Left ventricle myocardium superior (tissue), 1 donor: ENCODE measurements at places on chromosomes 13 and 19.
A peak's percentile ranks its signal among the peaks of the same experiment; 100 is the strongest.

DNA sequence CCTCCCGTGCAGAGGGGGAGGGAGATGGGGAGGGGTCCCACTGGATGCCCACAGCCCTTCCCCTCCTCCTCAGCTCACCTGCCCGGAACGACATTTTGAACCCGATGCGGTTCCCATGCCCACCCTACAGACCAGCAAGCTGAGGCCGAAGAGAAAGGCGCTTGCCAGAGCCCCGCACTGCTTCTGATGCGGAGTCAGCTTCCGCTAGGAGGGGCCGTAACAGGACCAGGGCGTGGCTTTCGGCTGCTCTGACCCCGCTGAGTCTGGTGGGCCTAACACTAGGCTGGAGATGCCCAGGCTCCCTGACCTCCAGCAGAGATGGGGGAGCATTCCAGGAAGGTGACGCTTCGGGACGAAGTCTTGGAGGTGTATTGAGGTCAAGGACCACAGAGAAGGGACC, 6.7 kb downstream of the ONECUT3 start:
- peak; percentile 20 for DNase-seq

- no peak for DNase-seq
Measured at GRCh38 chr13:85174291-85174690, 624.9 kb downstream of the SLITRK6 start.

- no peak for DNase-seq
Measured at GRCh38 chr13:110135977-110136597, 170.9 kb downstream of the COL4A1 start.

- DNase-seq, result no peak
Measured at GRCh38 chr19:4213116-4213515, 16.2 kb upstream of the EBI3 start.

GRCh38 chr13:107827840-107828549, 387.3 kb downstream of the LIG4 start:
- DNase-seq, result no peak

- DNase-seq, result no peak
Measured at GRCh38 chr13:93767180-93767916, 540.7 kb downstream of the GPC6 start.

- DNase-seq, result no peak
Measured at GRCh38 chr13:111126509-111126908, 11.4 kb downstream of the ARHGEF7 start.

DNA sequence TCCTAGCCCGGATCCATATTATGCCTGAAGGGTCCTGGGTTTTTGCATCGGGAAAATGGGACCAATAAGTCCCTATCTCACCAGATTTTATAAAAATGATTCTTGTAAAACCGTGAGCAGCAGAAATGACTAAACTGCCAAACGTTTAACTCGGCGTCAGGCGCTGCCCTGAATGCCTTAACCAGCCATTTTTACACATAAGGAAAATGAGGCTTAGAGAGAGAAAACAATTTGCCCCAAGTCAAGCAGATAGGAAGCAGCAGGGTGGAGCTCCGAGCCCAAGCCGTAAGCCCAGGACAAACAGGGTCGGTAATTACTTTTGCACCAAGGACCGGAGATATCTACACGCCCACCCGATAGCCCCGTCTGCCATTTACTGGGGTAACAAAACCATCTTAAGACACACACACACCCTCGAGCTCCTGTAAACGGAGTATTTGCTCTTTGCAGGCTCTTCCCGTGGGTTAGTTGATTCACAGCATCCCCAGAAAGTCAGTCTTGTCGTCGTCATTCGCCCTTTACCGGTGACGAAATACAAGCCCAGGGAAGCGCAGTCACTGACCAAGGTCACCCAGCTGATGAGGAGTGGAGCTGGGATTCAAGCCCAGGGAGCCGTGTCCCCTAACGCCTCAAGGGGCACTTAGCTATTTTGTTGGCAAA, 16.0 kb upstream of the MRI1 start:
- DNase-seq, result no peak

DNA sequence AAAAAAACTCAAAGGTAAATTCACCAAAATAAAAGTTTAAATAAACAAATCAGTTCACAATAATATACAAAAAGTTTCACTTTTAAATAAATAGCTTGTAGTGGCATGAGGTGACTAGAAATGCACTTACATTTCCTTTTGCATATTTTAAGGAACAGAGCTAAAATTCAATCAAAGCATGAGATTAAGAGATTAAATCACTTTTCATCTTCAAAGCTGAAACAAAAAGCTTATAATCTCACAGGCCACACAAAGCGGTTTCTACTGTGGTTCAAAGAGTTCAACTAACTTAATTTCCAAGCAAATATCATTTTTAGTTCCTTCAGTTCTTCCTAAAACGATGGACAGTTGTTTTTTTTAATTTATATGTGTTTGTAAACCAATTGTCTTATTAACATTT, 38.9 kb downstream of the TSC22D1 start:
- no peak for DNase-seq

DNA sequence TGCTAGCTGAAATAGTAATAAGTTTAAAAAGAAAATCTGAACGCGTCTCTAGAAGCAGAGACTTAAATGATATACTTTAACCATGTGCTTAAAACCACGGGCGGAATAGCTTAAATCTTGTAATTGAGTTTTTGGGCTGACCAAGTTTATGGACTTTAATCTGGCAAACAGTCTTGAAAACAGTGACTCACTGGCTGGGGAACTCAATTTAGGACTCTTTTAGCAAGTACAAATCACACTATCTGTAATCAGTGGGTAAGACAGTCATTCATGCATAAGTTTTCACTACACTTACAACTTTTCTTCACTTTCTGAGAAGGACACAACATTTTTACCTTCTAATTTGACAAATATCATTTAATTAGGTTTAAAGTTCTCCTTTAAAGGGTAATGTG, 26.8 kb downstream of the ZNF627 start:
- DNase-seq, result no peak
